ENCODE measurements at places on chromosomes 5 and 9.

DNA sequence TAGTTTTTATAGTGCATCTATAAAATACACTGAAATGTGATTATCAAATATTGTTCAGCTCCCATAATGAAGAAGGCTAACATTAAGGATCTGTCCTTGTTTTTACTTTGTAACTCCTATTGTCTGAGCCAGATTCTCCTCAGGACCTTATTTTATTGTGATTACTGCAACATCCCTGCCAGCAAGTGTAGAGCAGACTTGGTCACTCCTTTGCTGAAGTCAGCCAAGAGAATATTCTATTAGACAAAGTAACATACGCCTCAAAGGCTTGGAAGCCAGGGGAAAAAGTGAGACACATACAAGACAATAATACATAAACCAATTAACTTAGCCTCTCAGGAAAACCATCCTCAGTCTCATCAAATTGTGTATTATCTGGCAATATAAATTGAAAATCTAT, 269.6 kb downstream of the ARL15 start:
- DNase-seq = no peak

DNA sequence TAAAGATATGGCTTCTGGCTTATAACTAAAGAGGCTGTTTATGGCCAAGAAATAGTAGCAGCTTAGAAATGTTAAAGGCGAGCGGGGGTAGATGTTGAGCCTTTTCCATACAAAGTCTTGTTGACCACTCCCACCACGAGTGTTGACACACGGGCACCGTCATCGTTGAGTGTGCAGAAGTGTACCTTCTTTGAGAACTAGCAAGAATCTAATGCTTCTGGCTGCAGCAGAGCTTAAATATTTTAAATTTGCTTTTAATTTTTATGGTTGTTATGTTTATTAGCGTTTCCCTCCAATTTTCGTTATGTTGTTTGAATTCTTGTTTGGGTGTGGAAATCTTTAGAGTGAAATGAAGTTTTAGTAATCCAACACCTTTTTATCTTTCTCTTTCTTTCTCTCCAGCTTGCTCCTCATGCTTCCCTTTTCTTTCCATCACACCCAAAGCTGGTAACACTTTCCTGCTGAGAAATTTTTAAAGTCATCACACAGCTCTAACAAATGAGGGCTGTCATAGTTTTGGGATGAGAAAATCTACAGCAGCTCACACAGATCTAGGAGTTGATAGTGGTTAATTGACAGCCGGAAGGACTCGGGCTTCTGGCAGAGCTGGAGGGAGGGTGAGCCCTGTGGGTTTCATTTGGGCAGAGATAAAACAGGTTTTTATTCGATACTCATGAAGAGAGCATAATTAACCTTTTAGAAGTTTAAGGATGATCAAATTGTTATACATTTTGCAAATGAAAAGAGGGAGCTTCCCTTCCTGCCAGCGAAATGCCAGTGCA, 120.1 kb upstream of the ZNF608 start:
- DNase-seq = no peak

- DNase-seq = no peak
Measured at GRCh38 chr5:119708076-119708790, 78.9 kb downstream of the FAM170A start.

- no peak for DNase-seq
Measured at GRCh38 chr9:130824643-130825350, 10.3 kb upstream of the ABL1 start.

GRCh38 chr5:147743678-147744374, 38.7 kb downstream of the JAKMIP2 start:
- peak; percentile 81 for DNase-seq

- DNase-seq = no peak
Measured at GRCh38 chr5:137858954-137859353, 8.7 kb upstream of the MYOT start.

Measured in NCI-H1105 (cell line).